Left kidney (tissue), 8 donors: ENCODE measurements at places on chromosomes 3 and 15. TPM values are rescaled to one million over a fixed set of nuclear protein-coding genes. Genes with fewer than 3 reads are reported as not detected.

Gene AADACL2
- not detected for polyA plus RNA-seq

Gene CCR5
- polyA plus RNA-seq: 0.33 TPM

Gene SEMA7A
- 5.0 TPM for polyA plus RNA-seq

Gene ASB14
- polyA plus RNA-seq: 1.4 TPM

Gene ZIC4
- polyA plus RNA-seq: not detected

Gene CHRM5
- 0.35 TPM for polyA plus RNA-seq

Gene CCDC39
- 9.8 TPM for polyA plus RNA-seq

DNA sequence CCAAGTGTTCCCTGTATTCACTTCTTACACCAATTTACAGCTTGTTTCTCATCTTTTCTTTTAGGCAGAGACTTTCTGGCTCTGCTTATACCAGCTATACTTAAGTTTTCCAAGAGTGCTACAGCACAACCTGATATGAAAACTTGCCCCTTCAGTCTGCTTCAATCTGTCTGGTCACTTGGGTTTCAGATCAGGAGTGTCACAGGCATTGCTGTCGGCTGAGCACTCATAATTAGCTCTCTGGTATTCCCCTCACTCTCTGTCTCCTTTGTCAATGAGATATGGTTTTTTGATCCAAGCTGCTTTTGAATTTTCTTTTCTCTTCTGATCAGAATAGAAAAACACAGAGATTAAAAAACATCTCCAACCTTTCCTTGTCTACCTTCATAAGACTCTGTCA, 194.9 kb upstream of the UMPS start:
- DNase-seq: no peak

- no peak for DNase-seq
Measured at GRCh38 chr3:197878427-197878826, 71.6 kb upstream of the RPL35A start.

- peak; percentile 5 for DNase-seq
Measured at GRCh38 chr15:101813803-101814534, 2.0 kb downstream of the OR4F15 start.

DNA sequence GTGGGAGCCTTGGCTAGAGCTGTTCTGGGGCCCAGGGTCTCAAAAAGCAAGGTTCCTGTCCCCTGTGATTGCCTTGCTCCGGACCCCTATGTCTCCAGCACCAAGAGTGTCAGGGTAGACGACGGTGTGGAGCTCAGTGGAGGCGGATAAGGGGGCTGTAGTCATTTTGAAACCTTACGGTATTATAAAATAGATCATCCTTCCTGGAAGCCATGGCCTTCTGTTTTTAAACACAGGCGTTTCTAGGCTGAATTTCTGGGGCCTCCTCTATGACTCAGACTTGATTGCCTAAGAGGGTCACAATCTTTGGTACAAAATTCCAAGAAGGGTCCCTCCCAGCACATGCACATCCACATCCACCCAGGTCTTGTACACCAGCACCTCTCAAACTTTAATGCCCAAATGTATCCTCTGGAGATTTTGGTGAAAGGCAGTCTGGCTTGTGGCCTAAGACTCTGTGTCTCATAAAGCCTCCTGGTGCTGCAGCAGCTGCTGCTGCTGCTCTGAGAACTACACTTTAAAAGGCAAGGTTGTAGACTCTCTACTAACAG, 70.5 kb upstream of the XCR1 start:
- DNase-seq: no peak

- DNase-seq: no peak
Measured at GRCh38 chr15:65246026-65246714, 34.9 kb upstream of the CILP start.

DNA sequence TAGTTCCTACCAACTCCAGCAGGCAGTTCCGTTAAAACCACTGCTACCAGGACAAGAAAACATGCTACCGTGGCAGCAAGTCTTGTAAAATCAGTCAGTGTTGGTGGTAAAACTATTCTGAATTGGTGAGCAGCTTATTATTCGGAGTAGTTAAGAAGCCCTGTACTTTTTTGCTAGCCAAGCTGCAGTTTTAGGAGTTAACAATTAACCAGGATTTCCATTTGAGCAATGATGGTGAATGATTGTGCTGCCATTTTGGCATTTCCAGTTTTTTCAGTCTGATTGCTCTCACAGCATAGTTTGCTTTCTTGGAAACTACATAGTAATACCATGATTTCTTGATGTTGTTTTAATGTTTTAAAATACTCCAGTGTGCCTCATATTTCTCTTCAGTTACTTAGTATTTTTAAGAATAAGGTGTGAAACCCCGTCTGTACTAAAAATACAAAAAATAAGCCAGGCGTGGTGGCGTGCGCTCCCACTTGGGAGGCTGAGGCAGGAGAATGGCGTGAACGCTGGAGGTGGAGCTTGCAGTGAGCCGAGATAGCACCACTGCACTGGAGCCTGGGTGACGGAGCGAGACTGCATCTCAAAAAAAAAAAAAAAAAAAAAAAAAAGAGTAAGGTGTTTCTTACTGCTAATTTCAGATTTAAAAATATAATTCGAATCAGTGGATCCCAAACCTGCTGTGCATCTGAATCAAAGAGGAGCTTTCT, 43.8 kb upstream of the SCAANT1 start:
- no peak for DNase-seq

GRCh38 chr15:84666373-84666772, 8.4 kb upstream of the NMB start:
- DNase-seq: no peak

- DNase-seq: no peak
Measured at GRCh38 chr15:98164986-98165385, 204.5 kb downstream of the ARRDC4 start.

- no peak for DNase-seq
Measured at GRCh38 chr3:69370156-69370883, 15.6 kb downstream of the FRMD4B start.

DNA sequence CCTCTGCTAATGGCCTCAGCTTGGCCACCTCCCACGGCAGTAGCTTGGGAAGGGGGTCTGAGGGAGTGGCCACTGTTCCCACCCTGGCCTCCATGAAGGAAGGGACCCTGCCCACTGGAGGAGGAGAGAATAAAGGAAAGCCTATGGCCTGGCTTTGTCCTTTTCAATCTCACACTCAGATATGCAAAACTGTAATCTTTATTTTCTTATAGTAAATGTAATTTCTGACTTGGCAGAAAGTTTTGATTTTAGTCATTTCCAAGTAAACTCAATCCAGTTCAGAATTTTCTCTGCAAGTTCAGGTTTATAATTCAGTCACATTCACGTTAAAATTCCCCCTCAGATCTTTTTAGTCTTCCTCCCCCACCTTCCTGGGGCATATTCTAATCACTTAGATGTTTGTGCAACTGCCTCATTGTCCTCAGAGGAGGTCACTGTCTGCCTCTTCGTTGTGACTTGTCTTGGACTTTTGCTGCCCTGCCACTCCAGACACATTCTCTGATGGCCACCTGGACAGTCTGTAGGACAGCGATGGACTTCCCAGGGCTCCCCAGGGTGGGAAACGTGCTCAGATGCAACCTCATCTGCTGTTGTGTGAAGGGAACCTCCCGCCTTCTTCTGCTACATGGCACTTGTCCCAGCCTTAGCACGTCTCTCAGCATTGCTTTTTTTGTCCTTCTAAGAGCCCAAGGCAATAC, 222.8 kb upstream of the TBL1XR1 start:
- DNase-seq: no peak

DNA sequence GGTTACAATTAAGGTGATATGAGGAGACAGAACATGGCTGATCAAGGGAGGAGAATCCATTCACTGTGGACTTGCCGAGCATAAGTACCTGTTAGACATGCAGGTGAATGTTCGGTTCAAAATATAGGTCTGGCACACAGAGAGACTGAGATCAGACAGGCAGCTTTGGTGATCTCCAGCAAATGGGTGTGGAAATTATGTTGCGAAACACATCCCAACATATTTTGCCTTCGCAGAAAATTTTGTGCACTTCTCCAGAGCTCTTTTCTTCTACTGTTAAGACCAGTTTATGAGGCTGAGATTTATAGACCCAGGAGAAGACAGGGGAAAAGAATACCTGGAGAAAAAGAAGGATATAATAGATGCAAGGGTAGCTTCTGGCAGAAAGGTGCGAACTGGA, 183.2 kb downstream of the NEK10 start:
- DNase-seq: no peak

- DNase-seq: peak; percentile 37
Measured at GRCh38 chr15:96358001-96358801, 27.7 kb downstream of the NR2F2 start.

DNA sequence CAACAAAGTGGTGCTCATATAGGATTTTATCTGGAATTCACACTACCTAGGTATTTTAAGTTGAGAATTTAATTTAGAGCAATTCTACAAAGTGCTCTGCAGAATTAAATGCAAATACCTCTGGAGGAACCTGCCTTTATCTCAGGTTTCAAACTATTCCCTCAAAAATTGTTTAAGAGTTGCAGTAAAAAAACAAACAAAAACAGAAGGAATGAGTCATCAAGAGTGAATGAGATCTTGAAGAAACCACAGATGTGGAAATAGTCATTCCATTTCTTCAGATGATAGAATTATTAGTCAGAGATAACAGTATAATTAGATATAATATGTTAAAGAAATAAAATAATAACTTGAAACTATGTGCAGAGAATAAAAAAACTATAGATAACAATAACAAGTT, 80.8 kb upstream of the SCN5A start:
- DNase-seq: no peak

DNA sequence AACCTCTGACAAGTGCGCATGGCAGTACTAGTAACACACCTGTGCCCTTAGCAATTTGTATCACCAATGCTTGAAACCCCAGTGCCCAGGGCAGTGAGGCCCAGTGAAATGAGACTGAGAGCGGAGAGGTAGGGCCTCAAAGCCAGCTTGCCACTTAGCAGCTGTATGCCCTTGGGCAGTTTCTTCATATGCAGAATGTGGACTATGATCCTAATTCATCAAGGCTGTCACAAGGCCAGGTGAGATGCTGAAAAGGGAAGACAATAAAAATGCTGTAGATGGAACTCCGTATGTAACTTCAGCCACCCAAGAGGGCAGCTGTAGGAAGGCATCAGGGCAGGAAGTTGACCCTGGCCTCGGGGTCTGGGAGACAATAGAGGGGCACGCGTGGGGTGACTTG, 74.4 kb downstream of the KY start:
- no peak for DNase-seq

DNA sequence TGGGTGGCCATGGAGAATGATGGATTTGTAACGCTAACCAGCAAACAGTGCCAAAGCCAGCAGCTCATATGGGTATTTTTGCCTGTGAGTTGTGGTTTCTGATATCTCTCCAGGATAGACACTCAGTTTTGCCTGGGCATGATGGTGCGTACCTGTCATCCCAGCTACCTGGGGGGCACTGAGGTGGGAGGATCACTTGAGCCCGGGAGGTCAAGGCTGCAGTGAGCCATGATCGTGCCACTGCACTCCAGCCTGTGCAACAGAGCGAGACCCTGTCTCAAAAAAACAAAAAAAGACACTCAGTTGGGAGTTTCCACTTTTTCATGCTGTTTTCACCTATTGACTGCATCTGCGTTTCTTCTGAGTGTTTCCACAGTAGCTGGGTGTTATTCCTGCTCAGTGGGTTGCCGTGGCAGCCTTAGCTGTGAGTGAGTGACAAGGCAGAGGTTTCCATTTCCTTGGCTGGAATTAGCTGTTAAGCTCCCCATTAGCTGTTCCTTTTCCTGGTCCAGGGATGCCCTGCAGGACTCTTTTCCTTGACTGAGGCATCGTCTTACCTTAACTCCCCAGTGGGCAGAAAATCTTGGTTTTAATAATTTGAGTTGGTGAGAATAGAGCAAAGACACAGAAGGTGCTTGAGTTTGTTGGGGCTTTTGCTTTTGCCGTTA, 14.2 kb upstream of the RPP14 start:
- no peak for DNase-seq

GRCh38 chr3:43950775-43951174, 260.0 kb downstream of the ABHD5 start:
- DNase-seq: no peak

DNA sequence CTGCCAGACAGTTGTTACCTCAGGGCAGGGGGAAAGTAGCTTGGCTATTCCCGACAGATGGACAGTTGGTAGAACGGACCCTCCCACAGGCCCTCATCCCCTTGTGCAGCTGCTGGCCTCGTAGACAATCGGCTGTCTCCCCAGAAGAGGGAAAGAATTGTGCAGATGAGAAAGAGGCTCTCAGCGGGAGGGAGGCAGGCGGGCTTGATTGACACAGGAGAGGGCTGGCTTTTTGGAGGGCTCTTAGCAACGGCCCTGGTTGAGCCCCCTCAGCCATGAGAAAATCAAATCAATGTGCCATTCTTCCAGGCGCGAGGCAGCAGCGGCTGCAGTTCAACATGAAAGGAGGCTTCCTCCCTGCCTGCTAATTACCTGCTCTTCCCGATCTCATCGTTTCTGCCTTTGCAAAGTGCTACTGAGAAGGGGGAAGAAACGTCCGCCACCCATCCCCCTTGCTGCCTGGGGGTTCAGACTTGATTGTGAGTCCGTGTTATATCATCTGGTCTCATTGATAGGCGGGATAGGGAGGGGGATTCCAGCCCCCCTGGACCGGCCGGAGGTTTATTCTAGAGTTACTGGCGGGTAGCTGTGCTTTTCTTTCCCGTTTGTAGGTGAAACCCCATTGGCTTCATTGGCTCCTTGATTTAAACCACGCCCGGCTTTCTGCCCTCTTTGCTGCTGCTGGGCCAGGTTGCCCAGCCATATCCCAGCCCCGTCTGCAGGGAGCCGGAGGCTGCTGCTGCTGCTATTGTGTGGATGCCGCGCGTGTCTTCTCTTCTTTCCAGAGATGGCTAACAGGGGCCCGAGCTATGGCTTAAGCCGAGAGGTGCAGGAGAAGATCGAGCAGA, at the start of gene TAGLN3:
Gene TAGLN3 (plus strand): TSS at position 287 of the 848 bp plus-strand sequence. CDS start 501 bp downstream, at position 788.
- DNase-seq: no peak
